Tibial nerve (tissue), 4 donors: ENCODE measurements at places on chromosomes 12 and 14.
A peak's percentile ranks its signal among the peaks of the same experiment; 100 is the strongest.

DNA sequence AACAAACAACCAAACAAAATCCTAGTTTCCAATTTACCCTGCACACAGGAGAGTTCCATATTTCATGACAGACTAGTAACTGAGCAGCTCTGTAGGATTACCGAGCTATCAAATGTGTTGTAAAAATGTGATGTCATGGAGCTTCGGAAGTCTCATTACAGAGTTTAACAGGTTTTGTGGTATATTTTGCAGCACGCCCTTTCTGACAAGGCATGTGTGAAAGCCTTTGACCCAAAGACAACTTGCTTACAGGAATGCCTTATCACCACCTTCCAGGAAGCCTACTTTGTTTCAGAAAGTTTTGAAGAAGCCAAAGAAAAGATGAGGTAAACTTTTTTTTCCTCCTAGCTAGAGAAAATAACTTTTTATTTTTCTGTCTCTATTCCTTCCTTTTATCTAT is 92.4 kb downstream of the TPH2 start:
- no peak for DNase-seq

DNA sequence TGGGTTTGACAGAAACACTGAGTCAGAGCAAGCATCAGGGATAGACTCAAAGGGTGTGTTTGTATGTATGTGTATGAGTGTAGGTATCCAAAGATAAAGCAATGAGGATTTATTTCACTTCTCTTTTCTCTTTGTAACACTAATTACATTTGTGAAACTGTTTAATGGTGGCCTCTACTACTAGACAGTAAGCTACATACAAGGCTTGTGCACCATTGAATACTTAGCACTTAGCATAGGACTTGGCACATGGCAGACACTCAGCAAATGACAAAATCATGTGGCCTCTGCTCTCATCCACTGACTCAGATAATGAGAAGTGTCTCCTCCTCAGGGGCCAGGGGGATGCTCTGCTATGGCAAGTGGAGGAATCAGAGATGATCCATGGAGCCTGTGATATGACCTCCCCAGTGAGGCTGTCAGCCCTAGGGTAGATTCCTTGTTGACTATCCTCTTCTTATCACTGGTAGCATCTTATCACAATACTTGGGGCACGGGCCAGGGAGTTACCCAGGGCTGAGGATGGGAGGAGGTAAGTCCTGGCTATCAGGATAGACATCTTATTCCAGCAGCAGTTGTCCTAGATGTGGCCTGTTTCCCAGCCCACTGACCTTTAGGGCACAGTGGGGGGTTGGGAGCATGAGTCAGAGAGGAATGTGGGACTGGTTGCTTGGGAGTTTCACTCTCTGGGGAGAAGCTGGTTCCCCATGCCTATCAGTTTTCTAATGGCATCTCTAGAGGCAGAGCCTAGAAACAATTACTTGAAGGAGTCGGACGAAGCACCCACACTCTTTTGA is 71.2 kb upstream of the HOXC13 start:
- DNase-seq = no peak

DNA sequence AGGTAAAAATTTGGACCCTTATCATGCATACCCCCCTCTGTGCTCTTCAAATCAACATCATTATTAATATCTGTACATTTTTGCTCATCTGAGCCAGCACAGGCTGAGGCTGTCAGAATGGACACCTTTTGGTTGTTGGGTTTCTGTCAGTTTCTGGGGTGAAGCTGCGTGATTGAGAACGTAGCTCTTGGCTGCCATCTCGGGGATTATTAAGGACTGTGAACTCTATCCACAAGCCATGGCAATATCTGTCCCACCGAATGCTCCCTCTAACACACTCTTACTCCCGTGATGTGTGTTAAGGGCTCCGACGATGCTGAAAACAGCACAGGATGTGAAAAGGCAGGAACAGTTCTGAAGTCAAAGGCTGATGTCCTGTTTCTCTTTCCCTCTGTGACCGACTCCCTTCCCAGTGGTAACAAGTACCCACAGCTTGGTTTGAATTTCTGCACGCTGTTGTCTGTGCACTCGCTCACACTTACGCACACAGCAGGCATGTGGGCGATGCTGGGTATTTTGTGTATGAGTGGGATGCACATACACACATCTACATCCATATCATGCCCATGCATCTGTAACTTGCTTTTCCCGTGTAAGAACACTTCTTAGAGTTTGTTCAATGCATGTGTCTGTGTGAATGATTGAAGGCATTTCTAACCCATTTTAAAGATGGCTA is 405.6 kb downstream of the TMEM121 start:
- DNase-seq = no peak

DNA sequence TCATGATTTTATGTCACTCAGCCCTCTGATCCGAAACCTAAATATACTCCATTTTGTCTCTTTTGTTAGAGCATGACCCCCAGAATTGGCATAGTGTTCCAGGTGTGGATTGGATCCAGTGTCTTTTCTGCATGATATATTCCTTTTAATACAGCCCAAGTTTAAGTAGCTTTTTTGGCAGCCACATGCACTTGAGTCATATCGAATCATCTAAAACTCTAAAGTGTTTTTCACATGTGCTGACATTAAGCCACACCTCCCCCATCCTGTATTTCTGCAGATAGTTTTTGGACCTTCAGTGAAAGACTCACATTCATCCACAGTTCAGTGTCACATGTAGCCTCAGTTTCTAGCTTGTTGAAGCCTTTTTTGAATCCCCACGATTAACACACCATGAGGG is 30.6 kb downstream of the BORCS5 start:
- DNase-seq = no peak

DNA sequence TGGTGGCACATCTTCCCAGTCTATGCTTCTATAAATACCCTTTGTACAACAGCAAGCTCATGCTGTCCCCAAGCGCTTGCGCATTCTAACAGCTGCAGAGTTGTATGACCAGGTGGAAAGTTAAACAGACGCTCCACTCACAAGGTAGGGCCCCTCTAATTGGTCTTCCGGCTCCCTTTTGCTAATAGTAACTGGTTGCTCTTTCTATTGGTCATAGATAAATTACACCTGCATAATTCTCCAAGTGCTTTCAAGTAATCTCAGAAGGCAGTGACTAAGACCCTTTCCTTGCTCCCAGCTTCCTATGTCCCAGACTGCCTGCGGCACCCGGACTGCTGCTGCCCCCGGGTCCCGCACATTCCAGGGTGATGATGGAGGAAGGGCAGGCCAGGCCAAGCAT is 6.1 kb upstream of the TSPAN9 start:
- DNase-seq = no peak

- DNase-seq = no peak
Observed at GRCh38 chr14:89123851-89124250, 293.2 kb downstream of the FOXN3 start.

DNA sequence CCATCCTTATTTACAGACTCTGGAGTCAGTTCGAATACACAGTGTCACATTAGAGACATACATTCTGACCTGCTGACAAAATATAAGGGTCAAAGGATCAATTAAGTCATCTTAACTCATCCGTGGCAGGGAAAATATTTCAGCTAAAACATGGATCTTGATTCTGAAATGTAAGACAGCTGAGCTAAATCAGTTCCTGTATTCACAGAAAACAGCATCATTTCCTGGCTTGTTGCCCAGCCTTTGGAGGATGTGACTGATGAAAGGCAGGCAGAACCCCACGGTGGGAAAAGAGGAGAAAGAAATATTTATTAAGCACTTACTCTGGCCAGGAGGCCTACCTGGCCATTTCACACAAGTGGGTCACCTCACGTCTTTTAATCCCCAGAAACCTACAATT is 101.9 kb downstream of the GAS2L3 start:
- DNase-seq = peak; percentile 26

- DNase-seq = no peak
Observed at GRCh38 chr12:90091809-90092208, 383.2 kb upstream of the ATP2B1 start.

DNA sequence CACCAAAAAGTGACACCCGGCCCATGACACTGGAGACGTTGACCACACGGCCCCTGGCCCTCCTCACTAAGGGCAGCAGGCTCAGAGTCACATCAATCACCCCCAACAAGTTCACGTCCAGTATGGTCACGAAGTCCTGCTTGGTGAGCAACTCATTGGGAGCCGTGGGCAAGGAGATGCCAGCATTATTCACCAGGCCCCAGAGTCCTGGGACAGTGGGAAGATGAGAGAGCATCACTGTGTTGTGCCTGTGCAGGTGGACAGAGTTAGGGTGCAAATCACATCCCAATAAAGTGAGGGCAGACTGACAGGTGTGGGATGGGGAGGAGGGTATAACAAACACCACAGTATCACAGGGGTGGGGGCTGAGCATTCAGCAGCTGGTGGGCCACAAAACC is 2.5 kb downstream of the RDH16 start:
- DNase-seq = no peak

GRCh38 chr14:71321574-71322315 is 414.5 kb downstream of the PCNX1 start:
- DNase-seq = no peak

DNA sequence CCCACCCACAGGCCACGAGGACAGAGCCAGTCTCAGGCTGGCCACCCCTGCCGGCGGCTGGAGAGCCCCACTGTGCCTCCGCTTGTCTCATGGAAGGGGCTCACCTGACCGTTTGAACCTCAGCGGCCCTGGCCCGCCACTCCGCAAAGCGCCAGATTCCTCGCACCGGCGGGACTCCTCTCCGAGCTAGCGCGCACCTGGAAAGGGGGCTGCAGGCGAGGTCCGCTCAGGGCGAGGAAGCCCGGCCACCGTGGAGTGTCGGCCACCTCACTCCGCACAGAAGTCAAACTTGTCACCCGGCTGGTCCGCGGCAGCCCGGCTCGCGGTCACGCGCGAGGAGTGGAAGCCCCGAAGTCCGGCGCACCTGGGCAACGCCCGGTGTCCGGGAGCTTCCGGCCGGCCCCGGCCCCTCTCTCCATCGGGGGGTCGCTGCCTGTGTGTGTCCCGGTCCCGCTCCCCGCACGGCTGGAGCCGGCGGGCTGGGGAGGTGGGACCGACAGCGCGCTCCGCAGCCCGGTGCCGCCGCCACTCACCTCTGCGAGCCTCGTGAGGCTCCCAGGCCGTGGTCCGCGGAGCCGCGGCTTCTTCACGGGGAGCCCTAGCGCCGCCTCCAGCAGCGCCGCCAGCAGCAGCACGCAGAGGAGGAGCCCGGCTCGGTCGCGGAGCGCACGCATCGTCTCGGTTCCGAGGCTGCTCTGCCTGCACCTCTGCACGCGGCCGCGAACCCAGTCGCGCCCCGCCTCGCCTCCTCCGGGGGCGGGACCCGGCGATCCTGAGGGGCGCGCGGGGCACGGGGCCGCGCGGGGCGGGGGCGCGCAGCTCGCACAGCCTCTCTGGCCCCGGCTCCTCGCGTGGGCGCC is at the start of gene ISM2:
Gene ISM2, minus strand, starts transcription at position 697 of the 860 bp plus-strand sequence. Its CDS starts 23 bp downstream, at position 674.
- DNase-seq = no peak
